NB4 (cell line): ENCODE measurements at places on chromosomes 6 and 20.

GRCh38 chr20:21670981-21671380 is 34.5 kb upstream of the PAX1 start:
- no peak for DNase-seq

DNA sequence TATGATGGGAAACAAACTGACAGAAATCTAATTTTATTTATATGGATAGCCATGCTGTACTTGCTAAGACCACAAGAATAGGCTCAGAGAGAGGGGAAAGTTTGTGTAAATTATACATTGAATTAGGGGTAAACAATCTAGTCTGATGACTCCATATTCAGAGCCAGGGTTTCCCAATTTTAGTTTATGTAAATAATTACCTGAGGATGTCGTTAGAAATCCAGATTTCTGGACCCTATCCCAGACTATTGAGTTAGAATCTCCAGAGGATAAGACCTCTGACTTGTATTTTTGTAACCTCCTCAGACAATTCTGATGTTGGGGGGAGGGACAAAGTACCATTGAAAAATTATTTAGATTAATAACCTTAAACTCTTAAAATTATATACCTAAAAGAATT is 18.3 kb downstream of the ACSS2 start:
- DNase-seq, result no peak

DNA sequence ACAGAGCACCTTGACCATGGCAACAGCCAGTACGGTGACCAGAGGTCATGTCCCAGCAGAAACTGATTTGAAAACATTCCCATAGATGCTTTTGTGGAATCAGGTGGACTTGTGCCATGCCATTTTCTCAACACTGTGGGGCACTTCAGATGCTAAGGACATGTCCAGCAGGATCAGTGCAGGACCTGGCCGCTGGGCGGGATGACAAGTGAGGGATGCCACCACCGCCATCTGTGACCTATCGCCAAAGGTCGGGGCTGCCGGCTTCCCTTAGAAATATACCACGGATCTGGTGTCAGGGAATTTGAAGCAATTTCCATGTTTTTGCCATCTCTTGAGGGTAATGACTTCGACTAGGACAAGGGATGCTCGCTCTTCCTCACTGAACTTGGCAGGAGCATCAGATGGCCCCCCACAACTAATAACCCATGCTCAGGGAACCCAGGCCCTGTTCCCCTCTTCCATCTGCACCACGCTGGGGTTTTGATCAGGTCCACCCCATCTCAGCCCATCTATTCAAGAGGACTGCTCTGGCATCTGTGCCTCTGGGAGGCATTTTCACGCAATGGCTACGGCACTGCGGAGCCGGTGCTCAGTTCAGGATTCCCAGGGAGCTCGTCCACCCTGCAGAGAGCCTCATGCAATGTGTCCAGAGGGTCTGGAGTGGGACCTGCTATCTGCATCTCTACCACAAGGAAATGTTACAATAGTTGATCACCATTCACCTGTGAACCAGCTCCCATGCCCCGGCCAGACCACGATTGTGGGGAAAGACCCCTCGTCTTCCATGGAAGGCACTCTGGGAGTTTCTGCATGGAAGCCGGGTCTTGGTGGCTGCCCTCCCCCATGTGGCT is 302.6 kb downstream of the TAF4 start:
- DNase-seq, result no peak

DNA sequence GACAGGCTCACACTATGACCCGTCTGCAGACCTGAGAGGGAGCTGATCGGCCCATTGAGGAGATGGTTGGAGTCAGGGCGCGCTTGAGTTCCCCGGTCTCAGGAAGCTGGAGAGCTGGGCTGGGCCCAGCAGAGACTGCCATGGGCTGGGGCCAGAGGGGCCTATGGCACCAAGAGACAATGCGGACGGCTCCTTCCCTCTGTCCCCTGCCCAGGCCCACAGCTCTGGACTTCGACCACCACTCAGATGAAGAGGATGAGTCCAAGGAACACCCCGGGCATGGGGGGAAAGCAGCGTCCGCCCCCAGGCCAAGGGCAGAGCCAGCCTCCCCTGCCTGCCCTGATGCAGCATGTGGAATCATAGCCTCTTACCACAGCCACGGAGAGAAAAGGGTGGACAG is 40.2 kb upstream of the PHACTR3 start:
- no peak for DNase-seq

DNA sequence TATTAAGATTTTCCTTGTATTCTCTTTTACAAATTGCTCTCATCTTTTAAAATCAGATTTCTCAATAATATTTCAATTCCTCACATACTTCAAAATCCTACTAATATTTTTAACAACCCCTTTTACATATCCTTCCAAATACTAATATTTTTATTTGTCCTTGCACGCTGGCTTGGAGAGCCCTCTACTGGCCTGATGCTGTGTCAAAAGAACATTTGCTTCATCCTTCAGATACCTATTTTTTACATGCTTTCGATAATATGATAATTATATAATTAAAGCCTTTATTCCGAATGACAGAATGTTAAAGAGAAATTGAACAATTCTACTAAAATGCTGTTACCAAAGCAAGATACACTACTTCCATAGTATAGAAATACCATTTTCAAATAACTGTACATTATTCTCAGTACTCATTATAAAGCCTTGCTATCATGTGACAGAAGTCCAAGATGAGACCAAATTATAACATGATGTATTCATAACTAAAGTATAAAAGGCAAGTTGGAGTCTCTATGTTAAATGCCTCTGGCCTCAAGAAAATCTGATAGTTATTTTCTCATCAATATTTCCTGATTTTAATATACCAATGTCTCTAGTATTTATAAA is 39.0 kb upstream of the PLN start:
- DNase-seq, result peak; percentile 43

DNA sequence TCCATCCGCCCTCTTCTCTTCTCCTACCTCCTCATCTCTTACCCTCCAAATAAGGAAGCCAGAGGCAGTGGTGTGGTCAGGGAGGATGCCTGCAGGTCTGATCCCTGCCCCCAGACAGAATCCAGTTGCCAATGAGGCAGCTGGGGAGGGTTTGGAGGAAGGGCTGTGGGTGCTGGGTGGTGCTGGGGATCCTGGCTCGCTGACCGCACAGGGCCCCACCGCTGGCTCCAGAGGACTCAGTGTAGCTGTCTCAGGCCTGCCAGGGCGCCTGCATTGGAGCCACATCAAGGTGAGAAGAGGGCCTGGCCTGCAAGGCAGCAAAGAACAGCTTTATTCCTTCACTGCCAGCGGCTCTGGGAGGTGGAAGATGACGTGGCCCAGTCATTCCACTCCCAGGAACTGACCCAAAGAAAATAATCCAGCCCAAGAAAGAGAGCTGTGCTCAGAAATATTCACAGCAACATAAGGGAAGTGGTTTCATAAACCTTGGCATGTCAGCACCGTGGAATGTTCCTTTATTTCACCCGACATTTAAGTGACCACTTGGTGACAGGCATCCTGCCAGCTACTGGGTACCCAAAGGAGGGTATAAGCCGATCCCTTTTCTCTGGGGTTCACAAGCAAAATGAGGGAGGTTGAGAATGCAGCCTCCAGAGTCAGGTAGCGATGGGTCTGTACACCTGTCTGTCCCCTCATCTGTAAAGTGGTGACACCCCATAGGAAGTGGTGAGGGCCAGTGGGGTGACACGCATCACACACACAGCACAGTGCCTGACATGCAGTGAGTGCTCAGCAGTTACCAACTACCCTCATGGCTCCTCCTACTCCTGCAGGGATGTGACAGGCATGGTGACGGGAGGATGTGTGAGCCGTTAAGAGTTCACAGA is 125.1 kb downstream of the SNX5 start:
- DNase-seq, result no peak

DNA sequence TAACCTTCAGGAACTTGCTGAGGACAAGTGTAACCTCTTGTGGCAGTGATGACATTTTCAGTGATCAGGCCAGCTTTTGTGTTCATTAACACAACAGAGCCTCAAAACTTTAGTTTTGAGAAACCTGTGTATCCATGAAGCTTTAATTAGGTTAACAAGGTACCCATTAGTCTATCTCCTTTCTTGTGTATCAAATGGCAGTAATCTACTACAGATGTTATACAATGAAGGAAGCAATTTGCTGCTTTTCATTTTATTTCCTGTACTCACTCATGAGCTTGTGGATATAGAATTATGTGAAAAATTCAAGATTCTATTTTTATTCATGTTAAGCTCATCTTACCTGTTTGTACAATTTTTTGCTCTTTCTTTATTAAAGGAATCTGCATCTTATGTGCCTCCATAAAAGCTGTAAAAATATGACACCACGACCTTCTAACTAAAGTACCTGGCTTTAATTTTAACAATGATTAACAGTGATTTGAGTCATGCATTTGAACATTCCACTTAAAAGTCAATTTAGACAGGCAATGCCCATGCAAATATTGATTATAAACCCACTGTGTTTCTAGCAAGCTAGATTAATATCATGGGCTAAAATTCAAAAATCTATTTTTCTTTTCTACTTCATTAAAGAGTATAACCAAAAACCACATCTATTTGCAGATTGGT is 897.3 kb downstream of the KIF16B start:
- no peak for DNase-seq

- DNase-seq, result no peak
These were observed 171.2 kb downstream of the VEGFA start for GRCh38 chr6:43941174-43941573.

DNA sequence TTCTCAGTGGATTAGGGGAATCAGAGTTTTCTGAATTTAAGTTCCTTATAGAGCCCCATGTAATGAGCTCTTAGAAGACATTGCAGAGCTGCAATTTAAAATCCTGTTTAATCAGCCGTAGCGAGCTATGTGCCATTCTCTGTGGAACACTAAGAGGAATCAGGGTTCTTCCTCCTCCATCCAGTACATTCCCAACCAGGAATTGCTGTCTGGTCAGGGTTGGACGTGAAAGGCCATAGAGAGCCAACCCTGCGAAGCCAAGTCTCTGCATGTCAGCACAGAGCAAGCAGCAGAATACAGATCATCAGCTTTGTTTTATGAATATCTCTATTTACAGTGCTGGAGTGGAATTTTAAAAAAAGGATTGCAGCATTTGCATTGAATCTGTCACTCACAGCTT is 366.0 kb downstream of the LAMA2 start:
- no peak for DNase-seq

DNA sequence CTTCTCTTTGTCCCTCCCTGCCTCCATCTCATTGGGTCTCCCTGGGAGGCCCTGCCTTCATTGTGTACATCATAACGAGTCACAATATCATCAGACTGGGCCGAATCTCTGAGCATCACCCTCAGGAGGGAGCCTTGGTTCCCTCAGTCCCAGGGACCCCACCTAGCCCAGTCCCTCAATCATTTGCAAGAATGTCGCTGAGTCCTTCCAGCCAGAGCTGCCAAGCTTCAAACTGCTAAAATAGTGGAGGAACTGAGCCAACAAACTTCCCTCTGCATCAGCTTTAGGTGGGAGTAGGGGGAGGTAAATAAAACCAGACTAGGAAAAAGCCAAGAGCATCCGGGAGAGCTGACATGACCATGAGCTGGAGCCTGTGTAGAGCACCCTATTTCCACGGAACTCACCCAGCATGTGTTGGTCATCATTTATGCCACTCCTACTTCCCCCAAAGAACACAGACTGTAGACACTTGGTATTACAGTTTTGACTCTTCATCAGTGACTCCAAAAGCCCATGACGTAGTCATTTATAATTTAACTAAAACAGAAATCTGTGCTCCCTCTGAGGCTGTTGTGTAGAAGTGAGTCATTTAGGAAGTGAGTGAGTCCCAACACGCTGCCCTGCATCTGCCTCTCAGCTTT is 28.8 kb upstream of the IL17A start:
- DNase-seq, result no peak

GRCh38 chr6:23282252-23283021 is 713.1 kb downstream of the HDGFL1 start:
- no peak for DNase-seq

GRCh38 chr20:47785311-47785853 is at the start of gene SULF2:
Gene SULF2, minus strand, starts transcription at chr20:47785481. Its CDS starts 28,118 bp downstream, at chr20:47757363.
- no peak for DNase-seq

GRCh38 chr6:3999800-4000661 is 78.9 kb downstream of the FAM217A start:
- no peak for DNase-seq

GRCh38 chr20:51526754-51527153 is 15.8 kb downstream of the NFATC2 start:
- DNase-seq, result peak; percentile 30

DNA sequence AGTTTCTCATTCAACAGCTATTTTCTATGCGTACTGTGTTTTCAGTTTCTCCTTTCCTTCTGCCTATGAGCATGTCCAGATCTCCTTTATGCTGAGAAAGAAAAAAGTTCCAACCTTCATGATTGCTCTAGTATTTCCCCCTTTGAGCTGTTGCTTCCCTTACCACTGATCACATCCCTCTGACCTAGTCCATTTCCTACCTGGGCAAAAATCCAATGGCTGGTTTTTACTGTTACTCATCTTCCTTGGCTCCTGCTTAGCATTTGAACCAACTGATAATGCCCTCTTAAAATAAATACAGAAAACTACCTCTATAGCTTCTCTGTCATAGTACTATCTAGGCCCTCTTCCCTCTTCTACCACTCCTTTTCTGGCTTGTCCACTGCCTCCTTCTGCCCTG is 6.0 kb downstream of the RFX6 start:
- DNase-seq, result no peak

- DNase-seq, result no peak
These were observed 5.3 kb upstream of the ACAT2 start for GRCh38 chr6:159756508-159756907.

- DNase-seq, result no peak
These were observed 178.0 kb upstream of the SASH1 start for GRCh38 chr6:148164645-148165044.

GRCh38 chr6:11782524-11782923 is 3.9 kb upstream of the ADTRP start:
- DNase-seq, result no peak

- DNase-seq, result no peak
These were observed 61.1 kb downstream of the NFATC2 start for GRCh38 chr20:51481341-51481914.

DNA sequence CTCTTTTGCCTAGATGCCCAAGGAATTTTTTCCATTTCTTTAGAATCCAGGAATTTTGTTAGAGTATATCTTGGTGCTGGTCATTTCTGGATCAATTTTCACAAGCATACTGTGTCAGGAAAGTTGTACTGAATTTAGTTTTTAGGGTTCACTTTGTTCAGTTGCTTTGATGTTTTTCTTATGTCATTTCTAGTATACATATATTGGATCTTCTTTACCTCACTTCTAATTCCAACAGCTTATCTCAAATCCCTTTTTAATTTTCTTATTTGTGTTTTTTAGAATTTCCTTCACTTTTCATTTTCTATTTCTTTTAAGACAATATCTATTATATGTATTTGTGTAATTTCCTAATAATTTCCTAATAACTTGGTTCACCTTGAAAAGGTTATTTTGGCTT is 281.0 kb upstream of the AGPAT4 start:
- no peak for DNase-seq

DNA sequence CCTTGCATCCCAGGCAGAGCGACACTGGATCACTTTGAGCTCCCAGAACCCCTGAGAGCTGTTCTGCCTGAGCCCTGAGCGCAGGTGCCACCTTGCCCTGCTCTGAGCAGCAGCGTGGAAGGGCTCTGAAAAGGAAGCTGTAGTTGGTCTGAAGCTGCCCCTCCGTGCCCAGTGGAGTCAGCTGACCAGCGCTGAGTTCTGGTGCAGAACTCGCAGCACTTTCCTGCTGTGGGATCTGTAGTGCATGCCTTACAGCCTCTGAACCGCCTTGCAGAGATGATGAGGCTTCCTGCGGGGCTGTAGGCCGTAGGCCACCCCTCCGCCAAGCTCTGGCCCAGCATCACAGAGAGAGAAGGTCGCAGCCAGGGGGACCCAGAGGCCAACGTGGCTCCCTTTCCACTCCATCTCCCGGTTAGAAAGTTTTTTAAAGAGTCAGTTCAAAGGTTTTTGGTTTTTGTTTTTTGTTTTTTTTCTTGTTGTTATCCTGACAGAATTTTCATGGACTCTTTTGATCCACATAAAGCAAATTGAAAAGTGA is 158.3 kb upstream of the CST7 start:
- no peak for DNase-seq
